Fibroblast of the aortic adventitia (primary cell): ENCODE measurements at places on chromosomes 2 and 18. TPM values are rescaled to one million over a fixed set of nuclear protein-coding genes. Genes with fewer than 3 reads are reported as not detected.
A peak's percentile ranks its signal among the peaks of the same experiment; 100 is the strongest.

The IL36G gene
- not detected in 2 replicates for total RNA-seq

The C2orf81 gene
- total RNA-seq: 1.9 and 2.8 TPM in 2 replicates

The CAPN14 gene
- 0.09 and 0.16 TPM in 2 replicates for total RNA-seq

The CYTIP gene
- total RNA-seq: 0.82 and 1.4 TPM in 2 replicates

The TYMS gene
- total RNA-seq: 1.1 and 25.7 TPM in 2 replicates

DNA sequence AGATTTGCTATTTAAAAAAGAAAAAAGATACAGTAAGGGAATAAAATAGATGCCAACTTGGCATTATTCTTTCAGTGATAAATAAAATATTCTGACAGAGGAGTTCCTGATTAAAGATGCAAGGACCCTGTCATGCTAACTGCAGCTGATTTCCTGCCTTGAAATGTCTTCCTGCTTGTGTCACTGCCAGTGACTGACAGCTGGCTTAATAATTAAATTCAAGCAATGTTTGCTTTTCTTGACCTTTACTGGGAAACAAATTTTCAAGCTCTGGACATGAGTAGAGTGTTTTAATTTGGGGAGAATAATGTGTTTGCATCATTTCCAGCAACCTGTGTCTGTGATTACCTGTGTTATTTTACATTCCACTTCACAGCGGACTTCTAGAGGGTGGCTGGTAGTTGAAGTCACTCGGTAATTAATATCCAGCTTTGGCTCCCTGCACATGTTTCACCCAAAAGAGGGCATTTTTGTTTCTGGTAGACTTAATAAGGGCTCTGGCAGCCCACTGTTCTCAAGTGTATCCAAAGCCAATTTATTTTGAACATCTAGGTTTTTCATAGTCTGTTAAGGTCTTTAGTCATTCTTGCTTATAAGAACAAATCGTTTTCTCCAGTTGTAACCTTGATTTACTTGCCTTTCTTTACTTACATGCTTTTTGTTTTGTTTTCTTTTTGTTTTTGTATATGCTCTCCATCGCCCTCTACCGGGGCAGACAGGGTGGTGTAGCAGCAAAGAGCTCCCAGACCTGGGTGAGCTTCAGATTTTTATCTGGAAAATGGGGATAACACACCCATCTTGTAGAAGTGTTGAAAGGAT is 48.5 kb upstream of the PROKR1 start:
- DNase-seq: peak; percentile 63

- DNase-seq: no peak
Observed at GRCh38 chr2:51723691-51724090, 691.8 kb upstream of the NRXN1 start.

DNA sequence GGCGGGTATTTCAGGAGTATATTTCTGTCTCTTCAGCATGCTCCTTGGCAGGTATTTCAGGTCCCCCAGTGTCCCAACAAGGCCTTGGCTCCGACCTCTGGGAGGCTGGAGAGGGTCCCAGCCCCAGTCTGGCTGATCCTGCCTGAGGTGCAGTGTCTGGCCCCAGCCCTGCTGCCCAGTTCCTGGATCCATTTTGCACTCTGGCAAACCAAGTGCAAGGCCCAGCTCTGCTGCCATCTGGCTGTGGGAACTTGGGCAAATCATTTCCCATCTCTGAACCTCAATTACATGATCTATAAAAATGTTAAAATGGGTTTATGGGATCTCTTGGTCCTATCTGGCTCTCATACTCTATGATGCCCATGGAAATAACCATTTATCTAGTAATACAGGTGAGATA is 63.6 kb downstream of the ZBTB7C start:
- DNase-seq: peak; percentile 35

- no peak for DNase-seq
Observed at GRCh38 chr18:57125627-57126026, 21.3 kb upstream of the BOD1L2 start.
